ENCODE measurements at places on chromosomes 2 and 18. TPM values are rescaled to one million over a fixed set of nuclear protein-coding genes. Genes with fewer than 3 reads are reported as not detected.

DNA sequence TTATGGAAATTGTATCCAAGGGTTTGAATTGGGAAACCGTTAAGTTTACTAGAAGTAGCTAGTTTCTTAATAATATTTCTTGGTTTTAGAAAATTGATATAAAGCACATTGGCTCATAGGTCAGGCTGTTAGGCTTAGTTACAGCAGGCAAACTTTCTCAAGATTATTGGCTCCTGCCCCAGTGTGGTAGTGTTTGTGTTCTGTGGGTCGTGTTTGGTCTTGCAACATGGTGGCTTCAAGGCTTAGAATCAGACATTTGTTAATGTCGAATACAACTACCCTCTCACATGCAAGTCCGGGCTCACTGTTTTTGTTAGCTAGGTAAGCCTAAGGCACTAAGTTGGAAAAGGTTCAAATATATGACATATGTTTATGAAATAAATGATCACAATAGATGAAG is 19.6 kb downstream of the CERS6 start:
- no peak for DNase-seq

DNA sequence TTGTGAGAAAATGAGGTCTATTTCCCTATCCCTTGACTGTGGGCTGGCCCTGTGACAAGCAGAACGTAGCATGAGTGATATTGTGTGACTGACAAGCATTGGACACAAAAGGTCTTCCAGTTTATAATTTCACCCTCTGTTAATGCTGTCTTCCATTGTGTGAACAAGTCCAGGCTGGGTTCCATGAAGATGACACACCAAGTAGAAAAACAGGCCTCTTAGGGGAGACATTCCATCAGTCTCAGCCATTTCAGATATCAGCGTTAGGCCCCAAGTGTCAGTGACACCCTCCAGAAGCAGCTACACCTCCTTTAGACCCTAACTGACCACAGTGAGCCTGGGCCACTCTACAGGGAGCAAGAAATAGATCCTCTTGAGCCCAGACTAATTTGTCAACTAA is 511.3 kb downstream of the FBXO15 start:
- DNase-seq, result no peak

- DNase-seq, result no peak
These were observed 48.9 kb downstream of the TSN start for GRCh38 chr2:121804340-121804739.

DNA sequence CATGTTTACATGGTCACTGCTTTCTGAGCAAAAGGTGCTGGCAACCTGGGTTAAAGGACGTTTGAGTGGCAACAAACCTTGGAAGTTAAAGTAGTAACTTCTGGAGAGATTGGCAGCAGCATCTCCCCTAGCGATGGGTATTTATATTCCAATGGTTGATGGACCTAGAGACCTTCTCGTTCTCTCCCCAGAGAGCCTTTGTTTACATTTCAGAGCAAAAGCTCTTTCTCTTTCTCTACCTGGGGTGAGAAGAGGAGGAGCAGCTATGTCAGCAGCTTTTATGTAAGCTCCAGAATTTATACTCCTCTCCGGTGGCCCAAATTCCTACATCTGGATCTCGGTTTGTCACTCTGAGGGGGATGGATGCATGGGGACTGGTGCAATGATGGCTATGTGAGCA is 213.7 kb upstream of the ARL4C start:
- no peak for DNase-seq

- no peak for DNase-seq
These were observed 64.4 kb downstream of the EML6 start for GRCh38 chr2:54787755-54788366.

Gene WNT6
- total RNA-seq, result 2.7 TPM
